M059J (cell line): ENCODE measurements at places on chromosomes 6 and 20. TPM values are rescaled to one million over a fixed set of nuclear protein-coding genes. Genes with fewer than 3 reads are reported as not detected.
A peak's percentile ranks its signal among the peaks of the same experiment; 100 is the strongest.

STMN3 gene
- 0.89 and 2.6 TPM in 2 replicates for total RNA-seq

- DNase-seq: no peak
Observed at GRCh38 chr20:57545927-57546662, 14.8 kb upstream of the PCK1 start.

- DNase-seq: no peak
Observed at GRCh38 chr6:167811442-167812087, 15.1 kb upstream of the AFDN start.

GRCh38 chr6:96022225-96022624 is 6.5 kb downstream of the FUT9 start:
- no peak for DNase-seq

DNA sequence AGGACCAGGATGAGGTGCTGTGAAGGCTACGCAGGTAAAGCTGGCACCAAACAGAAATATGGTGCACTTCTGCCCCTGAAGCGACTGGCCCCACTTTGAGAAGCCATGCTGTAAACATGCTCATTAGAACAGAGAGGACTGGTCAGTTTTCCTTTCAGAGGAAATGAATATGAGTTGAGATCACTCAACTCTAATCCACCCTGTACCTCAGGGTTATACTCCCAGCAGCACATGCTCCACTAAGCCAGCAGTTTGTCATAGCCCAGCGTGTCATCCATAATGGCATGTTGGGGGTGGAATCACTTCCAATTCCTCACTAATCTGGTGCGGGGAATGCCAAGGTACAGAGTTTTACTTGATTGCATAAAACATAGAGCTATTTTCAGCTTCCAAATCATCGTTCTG is 98.1 kb downstream of the HIVEP2 start:
- DNase-seq: peak; percentile 98

- DNase-seq: no peak
Observed at GRCh38 chr6:148447521-148448230, 105.0 kb downstream of the SASH1 start.

- DNase-seq: no peak
Observed at GRCh38 chr6:93366506-93366905, 52.9 kb downstream of the EPHA7 start.

DNA sequence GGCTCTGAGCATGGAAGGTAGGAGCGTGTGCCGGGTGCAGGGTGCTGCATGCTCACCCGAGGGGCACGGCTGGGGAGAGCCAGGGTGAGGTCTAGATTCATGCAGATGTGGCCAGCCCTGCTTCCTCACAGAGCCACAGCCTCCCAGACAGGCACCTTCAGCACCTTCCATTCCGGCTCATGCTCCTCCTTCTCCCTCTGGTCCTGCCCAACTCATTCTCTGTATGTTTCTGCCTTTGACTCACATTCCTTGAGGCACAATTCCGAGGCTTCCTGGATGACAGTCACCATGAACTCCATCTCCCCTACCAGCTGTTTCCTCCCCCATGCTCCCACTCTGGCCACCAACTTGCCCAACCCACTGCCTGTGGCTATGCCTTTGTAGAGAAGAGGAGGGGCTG is 35.4 kb downstream of the DACT2 start:
- DNase-seq: peak; percentile 31

NFKBIE gene
- total RNA-seq: 48.8 and 51.9 TPM in 2 replicates
